ENCODE measurements at places on chromosomes 3 and 15. TPM values are rescaled to one million over a fixed set of nuclear protein-coding genes. Genes with fewer than 3 reads are reported as not detected.

The GOLGA8J gene
- total RNA-seq = not detected

The SLC51A gene
- not detected for total RNA-seq

GRCh38 chr3:186259612-186260383 is 102.2 kb downstream of the DGKG start:
- peak; percentile 86 for DNase-seq
- H3K27ac ChIP-seq = peak overlapping the region; percentile 76
- H3K36me3 ChIP-seq = no peaks in the 10 kb centered on the region
- peaks cover 5% of the 10 kb centered on the region for H3K27me3 ChIP-seq
- peak overlapping the region; percentile 46 for H3K4me3 ChIP-seq

GRCh38 chr3:32106132-32106928 is at the start of gene GPD1L:
GPD1L (plus strand) TSS chr3:32106620; CDS start chr3:32106712, 92 bp downstream.
- H3K4me1 ChIP-seq = peaks cover 31% of the 10 kb centered on the region
- H3K4me3 ChIP-seq = peak within 1 kb of the TSS; percentile 94
- DNase-seq = peak; percentile 98
- H3K36me3 ChIP-seq = peaks cover 10% of the 10 kb centered on the region
- H3K27me3 ChIP-seq = no peaks in the 10 kb centered on the region

- H3K4me1 ChIP-seq = no peaks in the 10 kb centered on the region
- DNase-seq = no peak
- no peaks in the 10 kb centered on the region for H3K36me3 ChIP-seq
- no peak overlapping the region for H3K4me3 ChIP-seq
- H3K27ac ChIP-seq = no peak overlapping the region
These were observed 46.8 kb upstream of the DPPA4 start for GRCh38 chr3:109384164-109384563.

DNA sequence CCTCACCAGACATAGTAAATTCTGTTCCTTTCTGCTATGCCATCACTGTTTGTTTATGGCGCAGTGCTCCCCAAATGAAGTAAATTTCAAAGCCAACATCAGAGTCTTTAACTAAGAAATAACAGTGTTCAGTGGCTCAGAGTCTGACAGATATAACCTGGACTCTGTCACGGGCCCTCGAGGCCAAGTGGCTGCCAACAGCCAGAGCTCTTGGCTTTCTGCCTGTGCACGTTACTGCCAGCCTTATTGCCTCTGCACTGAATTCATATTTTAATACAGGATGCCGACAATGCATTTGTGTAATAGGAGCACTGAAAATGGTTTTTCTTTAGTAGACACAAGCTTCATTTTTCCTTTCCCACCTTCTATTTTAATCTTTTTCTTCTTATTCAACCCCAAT is 219.9 kb downstream of the NLGN1 start:
- H3K4me1 ChIP-seq = no peaks in the 10 kb centered on the region
- no peak overlapping the region for H3K4me3 ChIP-seq

GRCh38 chr15:66163553-66163952 is 90.0 kb downstream of the MEGF11 start:
- peaks cover 4% of the 10 kb centered on the region for H3K27me3 ChIP-seq
- no peaks in the 10 kb centered on the region for H3K36me3 ChIP-seq
- DNase-seq = no peak
- H3K4me3 ChIP-seq = no peak overlapping the region

DNA sequence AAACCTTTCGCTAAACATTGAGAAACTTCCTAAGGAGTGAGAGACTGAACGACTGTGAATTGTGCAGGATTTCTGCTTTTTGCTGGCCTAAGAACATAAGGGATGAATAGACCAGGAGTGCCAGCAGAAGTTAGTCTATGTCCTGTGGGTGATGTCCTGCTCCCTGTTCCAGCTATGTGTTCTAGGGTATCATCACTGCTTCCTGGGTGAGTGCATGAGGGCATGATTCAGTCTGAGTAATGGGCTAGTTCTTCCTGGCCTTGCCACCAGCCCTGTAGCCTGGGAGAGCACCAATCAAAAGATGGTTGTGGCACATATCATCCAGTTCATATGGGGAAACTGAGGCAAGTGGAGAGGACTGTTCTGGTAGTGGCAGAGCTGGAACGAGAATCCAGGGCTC is 153.9 kb upstream of the TPM1 start:
- no peaks in the 10 kb centered on the region for H3K36me3 ChIP-seq
- no peak overlapping the region for H3K27ac ChIP-seq
- no peak overlapping the region for H3K4me3 ChIP-seq
- no peak for DNase-seq
- H3K4me1 ChIP-seq = no peaks in the 10 kb centered on the region

DNA sequence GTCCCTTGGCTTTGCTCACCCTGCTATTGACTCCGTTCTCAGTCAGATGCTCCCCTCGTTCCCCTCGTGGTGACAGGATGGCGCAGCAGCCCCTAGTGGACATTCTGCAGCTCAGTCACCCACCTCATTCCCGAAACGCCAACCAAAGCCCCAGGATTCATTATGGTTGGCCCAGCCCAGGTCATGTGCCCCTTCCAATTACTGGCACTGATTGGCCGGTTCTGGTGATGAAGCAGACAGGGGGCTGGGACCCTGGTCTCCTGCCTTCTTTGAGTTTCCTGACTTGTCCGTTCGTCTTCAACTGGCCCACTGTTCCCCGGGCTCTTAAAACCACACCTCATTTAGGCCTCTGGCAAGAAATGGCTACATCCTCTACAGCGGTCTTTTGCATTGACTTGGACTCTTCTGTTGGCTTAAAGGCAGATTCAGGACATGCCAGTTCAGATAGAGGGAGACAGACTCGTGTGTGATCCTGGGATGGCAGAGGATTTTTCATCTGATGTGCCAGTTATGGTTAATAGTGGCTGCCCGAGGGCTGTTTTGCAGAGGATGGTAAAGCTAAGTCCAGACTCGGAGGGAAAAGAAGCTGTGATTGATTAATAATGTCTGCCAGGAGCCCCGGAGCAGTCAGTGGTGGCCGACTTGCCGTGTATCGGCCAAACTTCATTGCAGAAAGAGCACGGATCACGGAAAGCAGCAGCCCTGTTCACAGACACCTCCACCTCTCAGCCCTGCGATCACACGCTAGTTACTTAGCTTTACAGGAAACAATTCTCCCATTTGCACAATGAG is 37.8 kb downstream of the LSM3 start:
- no peak for DNase-seq
- no peak overlapping the region for H3K27ac ChIP-seq
- H3K36me3 ChIP-seq = no peaks in the 10 kb centered on the region
- H3K4me3 ChIP-seq = peak overlapping the region; percentile 4
- H3K4me1 ChIP-seq = no peaks in the 10 kb centered on the region

The SOX14 gene
- total RNA-seq = not detected

GRCh38 chr3:62607287-62608029 is 234.1 kb upstream of the FEZF2 start:
- DNase-seq = no peak
- H3K36me3 ChIP-seq = no peaks in the 10 kb centered on the region
- no peak overlapping the region for H3K27ac ChIP-seq
- no peak overlapping the region for H3K4me3 ChIP-seq

The DNAH1 gene
- 9.9 TPM for total RNA-seq

DNA sequence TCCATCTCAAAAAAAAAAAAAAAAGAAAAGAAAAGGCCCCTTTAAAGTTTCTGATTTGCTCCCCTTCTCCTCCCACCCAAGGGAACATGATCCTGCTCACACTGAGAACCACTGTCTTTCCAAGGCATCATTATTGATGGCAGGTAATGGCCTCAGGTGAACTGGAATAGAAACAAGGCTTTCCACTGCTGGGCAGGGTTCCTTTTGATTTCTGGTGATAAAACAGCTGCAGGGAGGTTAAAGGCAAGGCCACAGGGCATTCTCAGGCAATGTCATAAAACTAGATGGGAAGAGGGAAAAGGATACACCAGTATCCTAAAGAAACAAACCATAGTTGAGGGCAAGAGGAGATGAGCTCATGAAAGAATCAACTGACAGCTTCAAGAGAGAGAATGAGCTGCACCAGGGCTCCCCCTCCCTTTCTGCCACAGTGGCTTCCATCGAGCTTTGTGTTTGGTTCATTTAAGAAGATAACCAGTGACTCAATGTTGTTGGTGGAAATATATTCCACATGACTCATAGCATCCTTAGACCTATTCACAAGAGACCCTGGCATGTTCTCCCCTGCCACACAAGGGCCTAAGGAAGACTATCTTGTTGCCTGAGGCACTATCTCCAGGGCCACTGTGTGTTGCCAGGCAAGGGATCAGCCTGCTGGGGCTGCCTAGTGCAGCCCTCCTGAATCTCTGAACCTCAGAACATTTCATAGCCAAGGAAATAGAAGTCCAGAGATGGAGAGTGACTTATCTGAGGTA is 86.4 kb downstream of the WDR76 start:
- DNase-seq = no peak
- H3K4me3 ChIP-seq = no peak overlapping the region
- H3K36me3 ChIP-seq = no peaks in the 10 kb centered on the region
- H3K27me3 ChIP-seq = no peaks in the 10 kb centered on the region

The CHST13 gene
- not detected for total RNA-seq

DNA sequence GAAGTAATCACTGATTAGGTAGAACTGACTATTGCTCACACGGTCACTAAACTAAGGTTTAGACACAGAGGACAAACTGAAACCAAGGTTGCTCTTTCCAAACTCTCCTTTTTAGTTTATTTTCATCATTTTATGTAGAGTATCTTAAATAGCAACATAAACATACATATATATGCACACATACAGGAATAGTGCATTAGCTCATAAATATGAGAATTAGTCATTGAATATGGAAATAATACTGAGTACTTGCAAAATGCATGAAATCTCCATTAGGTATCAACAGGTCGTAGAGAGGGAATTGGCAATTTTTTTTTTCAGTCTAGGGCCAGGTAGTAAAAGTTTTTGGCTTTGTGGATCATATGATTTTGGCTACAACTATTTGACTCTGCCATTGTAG is 557.1 kb downstream of the NLGN1 start:
- H3K4me1 ChIP-seq = no peaks in the 10 kb centered on the region
- H3K4me3 ChIP-seq = no peak overlapping the region
- no peaks in the 10 kb centered on the region for H3K27me3 ChIP-seq
- no peak for DNase-seq
- H3K36me3 ChIP-seq = no peaks in the 10 kb centered on the region

DNA sequence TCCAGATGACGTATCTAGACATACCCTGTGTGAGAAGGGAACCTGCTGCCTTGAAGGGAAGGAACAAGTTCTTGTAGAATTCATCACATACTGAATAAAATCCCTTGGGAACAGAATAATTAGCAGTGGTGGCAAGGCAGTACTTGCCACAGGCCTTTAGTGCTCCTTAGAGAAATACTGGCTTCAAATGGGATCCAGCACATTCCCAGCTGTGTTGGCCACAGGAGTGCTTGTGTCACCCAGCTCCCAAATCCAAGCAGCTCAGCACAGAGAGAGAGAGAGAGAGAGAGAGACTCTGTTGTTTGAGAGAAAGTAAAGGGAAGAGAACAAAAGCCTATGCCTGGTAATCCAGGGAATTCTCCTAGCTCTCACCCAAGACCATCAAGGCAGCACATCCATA is 969.0 kb upstream of the ALCAM start:
- no peaks in the 10 kb centered on the region for H3K27me3 ChIP-seq
- H3K36me3 ChIP-seq = no peaks in the 10 kb centered on the region
- H3K4me1 ChIP-seq = no peaks in the 10 kb centered on the region
- no peak overlapping the region for H3K27ac ChIP-seq
- DNase-seq = no peak

GRCh38 chr3:48440590-48440958 is 517 bp downstream of the TMA7 start:
- H3K36me3 ChIP-seq = peaks cover 43% of the 10 kb centered on the region
- no peak for DNase-seq
- peaks cover 19% of the 10 kb centered on the region for H3K4me1 ChIP-seq
- no peaks in the 10 kb centered on the region for H3K27me3 ChIP-seq

- DNase-seq = peak; percentile 61
- peak overlapping the region; percentile 82 for H3K4me3 ChIP-seq
- peaks cover 2% of the 10 kb centered on the region for H3K27me3 ChIP-seq
- H3K4me1 ChIP-seq = peaks cover 66% of the 10 kb centered on the region
These were observed 2.9 kb upstream of the SATB1 start for GRCh38 chr3:18428036-18428435.

DNA sequence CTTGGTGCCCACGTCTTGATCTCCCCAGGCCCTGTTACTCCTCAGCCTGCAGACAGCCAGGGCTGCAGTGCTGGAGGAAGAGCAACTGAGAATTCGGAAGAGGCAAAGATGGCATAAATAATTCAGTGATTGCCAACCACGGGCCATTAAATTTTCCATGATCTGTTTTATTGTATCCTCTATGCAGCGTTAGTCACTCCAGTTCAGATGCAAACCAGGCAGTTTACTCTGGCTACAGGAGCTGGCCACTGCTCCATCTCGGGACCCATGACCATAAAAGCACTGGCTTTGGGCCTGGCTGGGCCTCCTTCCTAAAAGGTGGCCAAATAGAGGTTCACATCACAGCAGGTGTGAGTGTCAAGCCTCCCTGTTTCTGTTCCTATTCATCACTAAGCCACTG is 137.6 kb upstream of the TLE3 start:
- H3K36me3 ChIP-seq = peaks cover 9% of the 10 kb centered on the region
- DNase-seq = no peak
- no peak overlapping the region for H3K4me3 ChIP-seq
- H3K27me3 ChIP-seq = peaks cover 23% of the 10 kb centered on the region
- peaks cover 17% of the 10 kb centered on the region for H3K4me1 ChIP-seq

- peak overlapping the region; percentile 94 for H3K27ac ChIP-seq
- peaks cover 38% of the 10 kb centered on the region for H3K4me1 ChIP-seq
- peaks cover 4% of the 10 kb centered on the region for H3K27me3 ChIP-seq
- H3K4me3 ChIP-seq = peak overlapping the region; percentile 90
These were observed 398 bp upstream of the RAB7A start for GRCh38 chr3:128725547-128726022.

The CCRL2 gene
- 1.7 TPM for total RNA-seq

- H3K27me3 ChIP-seq = peaks cover 12% of the 10 kb centered on the region
- H3K36me3 ChIP-seq = no peaks in the 10 kb centered on the region
- no peak overlapping the region for H3K4me3 ChIP-seq
- DNase-seq = no peak
- peaks cover 5% of the 10 kb centered on the region for H3K4me1 ChIP-seq
These were observed 138.3 kb downstream of the CCNL1 start for GRCh38 chr3:157021679-157022078.

GRCh38 chr15:33115191-33115861 is 79.2 kb downstream of the FMN1 start:
- H3K27me3 ChIP-seq = peaks cover 17% of the 10 kb centered on the region
- H3K27ac ChIP-seq = no peak overlapping the region
- DNase-seq = no peak
- no peaks in the 10 kb centered on the region for H3K4me1 ChIP-seq
- H3K4me3 ChIP-seq = no peak overlapping the region
